ENCODE measurements at places on chromosomes 6 and 20.

DNA sequence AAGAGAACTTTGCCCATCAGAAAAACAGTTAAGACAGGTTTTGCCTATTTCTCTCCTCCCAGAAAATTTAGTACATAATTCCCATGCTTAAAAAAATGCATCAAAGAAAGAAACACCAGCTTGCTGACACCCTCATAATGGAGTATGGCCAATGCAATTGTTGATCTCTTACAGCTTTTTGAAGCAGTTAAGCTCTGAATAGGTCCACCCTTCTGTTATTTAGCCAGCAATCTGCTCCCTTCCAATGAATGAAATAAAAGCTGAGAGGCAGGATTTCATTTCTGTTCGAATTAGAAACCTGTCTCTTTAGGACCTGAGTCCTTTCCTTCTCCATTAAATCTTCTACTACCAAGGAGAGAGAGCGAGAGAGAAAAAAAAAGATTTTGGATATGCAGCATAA lies 288.7 kb downstream of the RNF144B start:
- DNase-seq = no peak

- peak; percentile 73 for DNase-seq
Observed at GRCh38 chr20:11544029-11544678, 373.5 kb upstream of the BTBD3 start.

GRCh38 chr20:32522776-32523612 lies 62.1 kb downstream of the NOL4L start:
- no peak for DNase-seq

DNA sequence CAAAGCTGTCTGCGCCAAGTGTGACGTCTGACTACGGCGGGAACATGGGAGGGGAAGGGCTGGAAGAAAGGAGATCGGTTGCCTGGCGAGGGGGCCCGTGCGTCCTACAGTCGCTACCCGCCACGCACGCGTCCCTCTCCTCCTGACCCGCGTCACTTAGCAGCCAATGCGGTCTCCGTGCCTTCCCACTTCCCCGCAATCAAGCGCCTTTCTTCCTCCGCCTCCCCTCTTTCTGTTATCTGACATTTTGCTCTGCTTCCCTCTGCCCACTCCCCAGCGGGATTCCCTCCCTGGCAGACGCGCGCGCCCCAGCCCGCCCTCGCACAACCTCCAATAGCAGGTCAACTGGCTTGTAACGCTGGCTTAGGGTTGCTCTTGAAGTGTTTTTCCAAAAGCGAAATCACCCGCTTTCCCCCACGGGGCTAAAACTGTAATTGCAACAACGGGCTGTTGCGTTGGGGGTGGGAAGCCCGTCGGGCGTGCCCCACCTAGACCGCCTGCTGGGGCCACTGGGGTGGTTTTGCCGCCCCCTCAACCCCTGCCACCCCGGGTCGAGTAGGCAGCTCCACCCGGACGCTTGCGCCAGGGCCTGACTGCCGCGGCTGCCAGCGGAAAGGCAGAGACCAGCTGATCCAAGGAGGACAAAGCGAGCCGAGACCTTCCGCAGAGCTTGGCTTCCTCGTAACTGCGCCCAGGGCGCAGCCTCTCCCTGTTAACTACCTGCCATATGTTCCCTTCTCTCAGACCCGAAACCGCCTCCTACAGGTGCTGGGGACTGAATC lies 6.2 kb upstream of the SOX4 start:
- peak; percentile 84 for DNase-seq

DNA sequence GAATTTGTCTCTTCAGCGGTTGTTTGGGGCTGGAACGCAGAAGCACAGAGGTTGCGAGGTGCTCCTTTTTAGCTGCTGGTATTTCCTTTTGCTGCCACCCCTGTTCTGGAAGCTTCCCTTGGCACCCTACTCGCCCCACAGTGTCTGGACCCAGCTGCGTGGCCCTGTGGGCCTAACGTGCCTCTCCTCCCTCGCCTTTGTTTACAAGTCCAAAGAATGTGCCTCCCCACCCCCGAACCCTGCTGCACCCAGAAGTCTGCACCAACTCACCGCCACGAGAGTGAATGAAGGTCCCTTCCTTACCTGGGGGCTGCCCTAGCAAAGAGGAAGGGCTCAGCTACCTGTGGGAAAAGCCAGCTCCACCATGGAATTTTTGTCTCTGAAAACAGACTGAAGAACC lies 139.7 kb upstream of the RPS6KA2 start:
- DNase-seq = no peak

DNA sequence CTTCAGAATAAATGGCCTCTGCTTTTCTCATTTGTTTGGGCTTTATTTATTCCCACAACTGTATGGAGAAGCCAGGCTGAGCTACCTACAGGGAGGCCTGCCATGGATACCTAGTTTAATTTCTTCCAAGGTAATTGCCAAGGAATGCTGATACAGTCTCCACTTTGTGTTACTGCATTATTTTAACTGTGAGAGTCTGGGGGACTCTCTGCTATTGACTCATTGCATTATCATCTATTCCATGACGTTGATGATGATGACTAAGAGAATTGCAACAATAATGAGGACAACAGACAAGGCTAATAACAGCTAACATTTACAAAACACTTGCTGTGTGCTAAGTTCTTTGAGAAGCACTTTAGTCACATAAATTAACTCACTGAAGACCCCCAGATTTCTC lies 88.3 kb upstream of the COL21A1 start:
- DNase-seq = no peak

DNA sequence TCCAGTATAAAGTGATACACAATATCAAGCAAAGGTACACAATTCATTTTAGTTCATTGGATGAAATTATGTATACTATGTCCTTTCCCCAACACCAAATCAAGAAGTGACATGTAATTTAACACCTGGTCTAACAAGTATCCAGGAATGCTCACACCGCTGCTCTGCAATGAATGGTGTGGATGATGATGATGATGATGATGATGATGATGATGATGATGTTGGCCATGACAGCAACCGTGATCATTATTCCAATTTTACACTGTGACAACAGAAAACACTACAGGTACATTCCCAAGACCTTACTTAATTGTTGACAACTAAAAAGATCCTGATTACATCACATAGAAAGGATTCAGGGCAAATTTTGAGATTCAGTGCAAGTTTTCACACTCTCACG lies 622.0 kb downstream of the PHF3 start:
- no peak for DNase-seq

DNA sequence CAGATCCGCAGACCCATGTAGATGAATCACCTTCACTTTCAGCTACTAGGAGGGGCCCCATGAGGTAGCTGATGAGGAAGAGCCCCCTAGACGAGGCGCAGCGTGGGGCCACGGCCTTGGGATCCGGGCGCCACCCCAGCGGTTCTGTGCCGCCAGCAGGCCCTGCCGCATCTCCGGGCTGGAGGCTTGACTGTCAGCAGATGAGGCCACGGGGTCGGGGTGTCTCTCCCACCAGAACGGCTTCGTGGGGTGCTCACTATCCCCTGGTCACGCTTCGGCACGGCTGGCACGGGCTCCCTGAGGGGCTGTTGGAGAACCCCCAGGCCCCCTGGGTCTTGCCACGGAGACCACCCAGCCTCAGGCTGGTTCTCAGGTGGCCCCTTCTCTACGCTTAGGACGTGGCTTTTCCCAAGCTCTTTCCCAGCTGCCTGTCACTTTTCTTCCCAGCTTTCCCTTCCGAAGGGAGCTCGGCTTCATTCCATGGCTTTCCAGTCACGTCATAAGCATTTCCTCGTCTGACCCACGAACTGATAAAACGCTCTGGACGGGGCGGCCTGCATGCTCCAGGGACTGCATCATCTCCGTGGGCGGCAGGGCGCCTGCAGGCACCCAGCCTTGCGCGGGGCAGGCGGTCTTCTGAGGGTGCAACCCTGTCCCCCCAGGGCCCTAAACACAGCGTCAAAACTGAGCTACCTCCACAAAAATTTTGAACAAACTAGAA lies 85.9 kb downstream of the THBS2 start:
- no peak for DNase-seq

GRCh38 chr20:55947701-55948100 lies 57.6 kb downstream of the CBLN4 start:
- DNase-seq = no peak

GRCh38 chr6:12608016-12608860 lies 108.3 kb upstream of the PHACTR1 start:
- DNase-seq = no peak

- no peak for DNase-seq
Observed at GRCh38 chr6:4603291-4603690, 172.9 kb upstream of the CDYL start.

GRCh38 chr6:44661221-44662008 lies 273.9 kb downstream of the CDC5L start:
- no peak for DNase-seq

- DNase-seq = no peak
Observed at GRCh38 chr20:54456423-54456822, 19.0 kb upstream of the DOK5 start.
